ENCODE measurements at places on chromosomes 7 and 10.

DNA sequence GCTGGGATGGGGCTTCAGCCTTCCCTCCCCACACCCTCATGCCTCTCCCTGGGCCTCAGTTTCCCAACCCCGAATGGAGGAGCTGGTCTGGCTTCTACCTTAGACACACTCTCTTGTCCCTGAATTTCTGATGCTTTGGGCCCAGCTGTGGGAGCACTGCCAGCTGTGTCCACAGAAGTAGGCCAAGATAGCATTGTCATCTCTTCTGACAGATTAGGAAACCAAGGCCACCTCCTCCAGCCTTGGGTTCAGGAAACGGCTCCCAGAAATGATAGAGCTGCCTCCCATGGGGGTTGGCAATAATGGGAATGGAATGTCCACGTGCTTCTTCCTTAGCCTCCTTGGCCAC is 1.3 kb downstream of the PPIF start:
- DNase-seq: no peak

DNA sequence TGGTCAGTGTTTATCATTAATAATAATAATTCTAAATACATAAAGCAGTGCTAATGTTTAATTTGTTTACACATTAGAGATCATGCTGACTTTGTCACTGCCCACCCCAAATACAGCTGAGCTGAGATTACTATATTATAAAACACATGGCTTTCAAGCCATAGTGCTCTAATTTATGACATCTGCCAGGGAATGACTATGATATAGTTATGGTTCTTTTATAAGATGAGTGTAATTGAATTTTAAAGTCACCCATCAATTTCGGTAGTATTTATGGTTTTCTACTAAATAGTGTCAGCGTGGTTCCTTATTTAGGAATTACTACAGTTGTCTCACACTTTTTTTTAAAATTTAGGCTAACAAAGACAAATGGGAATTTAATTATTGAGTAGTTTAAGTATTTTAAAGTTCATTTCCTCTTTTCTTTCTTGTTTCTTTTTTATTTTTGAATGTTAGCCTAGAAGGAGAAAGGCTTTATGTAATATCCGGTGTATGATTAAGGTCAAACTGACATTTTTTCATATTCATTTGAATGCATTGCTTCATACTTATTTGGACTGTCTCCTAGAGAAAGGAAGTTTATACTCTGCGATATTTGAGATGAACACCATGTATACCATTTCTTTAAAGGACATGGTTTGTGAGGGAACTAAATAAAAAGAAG is 3.9 kb downstream of the CDK14 start:
- no peak for DNase-seq

DNA sequence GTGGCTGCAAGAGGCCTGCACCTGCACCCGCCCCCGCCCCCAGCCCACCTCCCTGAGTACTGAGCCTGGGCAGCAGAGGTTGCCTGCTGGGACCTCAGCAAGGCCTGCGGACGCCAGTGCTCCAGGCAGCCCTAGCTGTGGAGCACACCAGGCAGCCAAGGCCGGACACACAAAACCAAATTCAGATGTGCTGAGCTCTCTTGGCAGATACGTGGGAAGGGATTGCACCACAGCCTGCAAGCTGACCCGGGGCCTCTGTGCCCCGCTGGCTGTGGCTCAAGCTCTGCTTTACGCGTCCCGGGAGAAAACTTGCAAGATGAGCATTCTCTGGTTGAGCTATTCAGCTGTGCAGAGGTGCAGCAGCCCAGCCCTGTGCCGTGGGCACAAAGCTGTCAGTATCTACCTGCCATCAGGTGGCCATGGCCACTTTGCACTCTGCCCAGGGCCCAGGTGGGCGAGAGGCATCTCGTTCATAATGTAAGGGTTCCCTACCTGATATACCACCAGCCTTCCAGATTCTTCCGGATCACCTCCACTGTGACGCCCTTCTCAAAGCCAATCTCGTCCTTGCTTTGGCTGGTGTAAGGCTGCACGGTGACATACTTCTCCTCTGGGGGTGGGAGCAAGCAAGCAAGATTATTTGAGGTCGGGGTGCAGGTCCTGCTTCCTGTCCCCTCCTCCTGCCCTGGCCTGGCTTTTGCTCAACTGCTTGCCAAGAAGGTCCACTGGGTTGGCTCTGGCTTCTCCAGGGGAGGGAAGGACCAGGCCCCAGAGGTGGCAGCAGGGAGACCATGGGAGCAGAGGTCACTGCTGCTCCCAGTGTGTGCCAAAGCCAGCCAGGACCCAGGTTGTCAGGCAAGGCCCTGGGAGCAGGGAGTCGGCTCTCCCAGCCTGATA is 123.4 kb downstream of the NEURL1 start:
- DNase-seq: no peak

DNA sequence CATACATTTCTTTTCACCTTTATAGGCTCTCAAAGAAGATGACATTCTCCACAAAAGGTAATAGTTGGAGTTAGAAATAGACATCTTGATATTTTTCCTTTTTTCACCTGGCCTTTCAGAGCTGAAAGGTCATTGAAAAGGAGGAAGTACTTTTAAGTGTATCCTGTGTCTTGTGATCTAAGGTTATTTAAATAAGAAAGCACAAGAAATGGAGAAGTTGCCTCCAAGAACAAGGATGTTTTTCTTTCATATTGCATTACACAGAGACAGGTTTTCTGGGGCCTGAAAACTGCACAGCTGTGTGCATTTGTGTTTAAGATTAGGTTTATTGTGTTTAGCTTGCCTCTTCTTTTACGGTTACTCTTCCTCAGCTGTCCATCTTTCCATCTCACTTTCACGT is 103.4 kb upstream of the SEMA3D start:
- DNase-seq: no peak

DNA sequence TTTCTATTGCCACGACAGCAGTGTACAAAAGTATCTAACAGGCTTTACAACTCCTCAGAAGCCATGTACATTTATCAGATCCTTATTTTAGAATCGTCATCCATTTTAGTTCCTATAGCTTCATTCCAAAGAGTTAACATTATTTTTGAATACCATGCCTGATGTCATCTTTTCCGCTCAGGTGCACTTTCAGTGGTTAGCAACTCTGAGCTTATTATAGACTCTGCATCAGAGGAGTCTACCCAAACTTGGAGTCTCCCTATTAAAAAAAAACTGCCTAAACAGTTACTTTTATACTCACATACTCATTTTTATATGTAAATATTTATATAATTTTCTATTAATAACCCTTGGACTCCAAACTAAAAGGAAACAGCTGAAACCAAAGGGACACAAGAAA is 31.6 kb upstream of the PRSS37 start:
- DNase-seq: no peak

DNA sequence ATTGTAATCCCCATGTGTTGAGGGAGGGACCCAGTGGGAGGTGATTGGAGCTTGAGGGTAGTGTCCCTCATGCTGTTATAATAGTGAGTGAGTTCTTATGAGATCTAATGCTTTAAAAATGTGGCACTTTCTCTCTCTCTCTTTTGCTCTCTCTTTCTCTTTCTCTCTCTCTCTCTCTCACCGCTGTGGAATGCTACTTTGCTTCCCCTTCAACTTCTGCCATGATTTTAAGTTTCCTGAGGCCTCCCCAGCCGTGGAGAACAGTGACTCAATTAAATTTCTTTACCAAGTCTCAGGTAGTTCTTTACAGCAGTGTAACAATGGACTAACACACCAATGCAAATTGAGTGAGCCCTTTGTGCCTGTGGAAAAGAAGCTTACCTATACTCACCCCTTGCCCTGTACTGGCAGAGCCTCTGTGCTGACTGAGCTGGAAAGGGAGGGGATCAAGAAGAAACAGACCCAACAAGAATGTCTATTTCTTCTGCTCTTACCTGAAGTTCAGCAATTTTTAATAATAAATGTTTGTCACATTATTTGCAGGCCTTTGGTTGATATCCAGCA is 642.5 kb upstream of the KCND2 start:
- DNase-seq: no peak

- DNase-seq: no peak
These were observed 43.1 kb upstream of the FOXK1 start for GRCh38 chr7:4638781-4639575.
